Inflammatory macrophage treated with lipopolysaccharide for 1 hour (primary cell): ENCODE measurements at places on chromosomes 16 and 17.
A peak's percentile ranks its signal among the peaks of the same experiment; 100 is the strongest.

GRCh38 chr17:71441098-71441497 is 679.7 kb upstream of the SOX9 start:
- DNase-seq = no peak

DNA sequence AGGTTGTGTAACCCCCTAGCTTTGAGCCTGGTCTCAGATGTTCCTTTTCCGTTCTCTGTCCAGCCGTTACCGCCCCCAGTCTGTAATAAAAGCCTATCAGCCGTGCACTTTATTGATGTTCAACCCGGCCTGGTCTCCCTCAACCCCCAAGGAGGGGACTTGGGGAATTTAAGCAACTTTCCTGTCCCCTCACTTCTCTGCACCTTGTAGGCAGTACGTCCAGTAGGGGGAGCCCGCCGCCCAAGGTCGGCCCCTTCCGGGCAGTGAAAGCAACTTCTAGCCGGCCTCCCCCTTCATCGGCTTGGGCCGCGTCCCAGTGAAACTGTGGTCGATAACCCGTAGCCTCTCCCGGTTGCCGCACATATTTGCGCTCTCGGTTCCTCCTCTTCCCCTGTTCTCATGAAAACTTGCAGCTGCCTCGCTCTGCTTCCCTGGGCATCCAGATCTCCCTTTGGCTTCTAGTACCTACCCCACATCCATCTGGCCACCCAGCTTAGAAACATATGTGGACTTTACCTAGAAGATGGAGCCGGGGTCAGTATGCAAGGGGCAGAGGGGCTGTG is 7.9 kb downstream of the PNPO start:
- DNase-seq = peak; percentile 90

DNA sequence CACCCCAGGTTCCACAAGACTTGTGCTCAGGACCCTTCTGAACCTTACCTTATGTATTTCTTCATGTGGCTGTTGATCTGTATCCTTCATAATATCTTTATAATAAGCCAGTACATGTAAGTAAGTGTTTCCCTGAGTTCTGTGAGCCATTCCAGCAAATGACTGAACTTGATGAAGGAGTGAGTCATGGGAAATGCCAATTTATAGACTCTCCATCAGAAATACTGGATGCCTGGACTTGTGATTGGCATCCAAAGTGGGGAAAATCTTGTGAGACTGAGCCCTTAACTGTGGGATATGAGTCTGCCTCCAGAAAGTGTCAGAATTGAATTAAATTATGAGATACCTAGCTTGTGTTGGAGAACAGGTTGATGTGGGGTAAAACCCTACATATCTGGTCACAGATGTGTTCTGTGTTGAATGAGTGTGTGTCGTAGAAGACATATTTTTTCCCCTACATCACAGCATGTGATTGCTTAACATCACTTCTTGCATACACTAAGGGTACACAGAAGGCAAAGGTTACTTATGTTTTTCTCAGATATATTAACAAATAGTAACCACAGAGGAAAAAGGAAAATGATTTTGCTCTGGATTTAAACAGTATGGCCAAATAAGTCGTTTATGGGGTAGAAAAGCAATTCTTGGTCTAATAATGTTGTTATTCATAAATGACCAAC is 70.2 kb upstream of the NETO2 start:
- no peak for DNase-seq

- DNase-seq = no peak
Observed at GRCh38 chr17:41153856-41154255, 4.2 kb upstream of the KRTAP4-5 start.

DNA sequence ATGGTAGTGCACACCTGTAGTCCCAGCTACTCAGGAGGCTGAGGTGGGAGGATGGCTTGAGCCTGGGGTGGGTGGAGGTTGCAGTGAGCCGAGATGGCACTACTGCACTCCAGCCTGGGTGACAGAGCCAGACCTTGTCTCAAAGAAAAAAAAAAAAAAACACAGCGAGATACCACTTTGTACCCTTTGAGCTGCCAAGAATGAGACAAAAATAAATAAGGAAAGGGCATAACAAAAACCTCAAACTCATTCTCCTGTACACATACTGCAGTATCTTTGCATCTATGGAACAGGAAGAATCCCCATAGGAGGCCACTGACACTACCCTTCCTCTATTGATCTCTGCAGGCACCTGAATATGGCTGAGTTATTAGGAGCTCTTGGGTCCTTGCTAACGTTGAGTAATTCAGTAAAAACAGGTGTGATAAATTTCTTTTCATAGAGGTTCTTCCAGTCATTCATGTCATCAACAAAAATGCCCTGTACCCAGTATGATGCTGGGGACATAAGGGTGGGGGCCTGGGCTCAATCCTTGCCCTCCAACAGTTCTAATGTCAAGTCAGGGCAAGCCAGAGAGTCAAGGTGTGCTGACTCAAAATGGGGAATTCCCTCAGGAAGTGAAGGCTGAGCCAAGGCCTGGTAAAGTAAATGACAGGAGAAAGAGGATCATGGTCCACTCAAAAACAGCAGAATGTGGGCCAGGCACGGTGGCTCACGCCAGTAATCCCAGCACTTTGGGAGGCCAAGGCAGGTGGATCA is 26.9 kb downstream of the RANBP10 start:
- no peak for DNase-seq

DNA sequence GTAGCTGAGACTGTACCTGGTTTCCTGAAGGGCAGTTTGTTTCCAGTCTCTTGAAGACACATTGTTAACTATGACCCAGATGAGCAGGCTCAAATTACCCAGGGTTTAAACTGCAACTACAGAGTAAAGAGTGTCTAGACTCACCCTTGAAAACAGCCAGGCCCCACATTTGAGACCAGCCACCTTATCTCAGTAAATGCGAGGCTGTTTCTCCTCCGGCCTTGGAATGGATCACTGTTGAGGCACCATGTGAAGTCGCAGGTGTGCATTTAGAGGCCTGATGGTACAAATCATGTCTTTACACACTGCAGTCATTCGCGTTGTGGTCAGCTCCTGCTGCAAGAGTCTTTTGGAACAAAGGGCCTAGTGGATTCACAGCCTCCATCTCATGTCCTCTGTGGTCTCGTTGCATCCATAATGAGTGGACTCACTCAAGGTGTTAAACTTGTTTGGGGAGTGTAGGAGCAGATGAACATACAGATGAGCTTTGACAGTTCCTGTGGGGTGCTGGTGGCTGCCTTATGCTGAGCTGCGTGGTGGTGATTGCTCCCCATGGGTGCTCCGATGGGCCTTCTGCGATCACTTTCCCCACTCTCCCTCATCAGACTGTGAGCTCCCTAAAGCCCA is 18.5 kb upstream of the N4BP1 start:
- DNase-seq = no peak
